ENCODE measurements at places on chromosomes 4 and X. TPM values are rescaled to one million over a fixed set of nuclear protein-coding genes. Genes with fewer than 3 reads are reported as not detected.

DNA sequence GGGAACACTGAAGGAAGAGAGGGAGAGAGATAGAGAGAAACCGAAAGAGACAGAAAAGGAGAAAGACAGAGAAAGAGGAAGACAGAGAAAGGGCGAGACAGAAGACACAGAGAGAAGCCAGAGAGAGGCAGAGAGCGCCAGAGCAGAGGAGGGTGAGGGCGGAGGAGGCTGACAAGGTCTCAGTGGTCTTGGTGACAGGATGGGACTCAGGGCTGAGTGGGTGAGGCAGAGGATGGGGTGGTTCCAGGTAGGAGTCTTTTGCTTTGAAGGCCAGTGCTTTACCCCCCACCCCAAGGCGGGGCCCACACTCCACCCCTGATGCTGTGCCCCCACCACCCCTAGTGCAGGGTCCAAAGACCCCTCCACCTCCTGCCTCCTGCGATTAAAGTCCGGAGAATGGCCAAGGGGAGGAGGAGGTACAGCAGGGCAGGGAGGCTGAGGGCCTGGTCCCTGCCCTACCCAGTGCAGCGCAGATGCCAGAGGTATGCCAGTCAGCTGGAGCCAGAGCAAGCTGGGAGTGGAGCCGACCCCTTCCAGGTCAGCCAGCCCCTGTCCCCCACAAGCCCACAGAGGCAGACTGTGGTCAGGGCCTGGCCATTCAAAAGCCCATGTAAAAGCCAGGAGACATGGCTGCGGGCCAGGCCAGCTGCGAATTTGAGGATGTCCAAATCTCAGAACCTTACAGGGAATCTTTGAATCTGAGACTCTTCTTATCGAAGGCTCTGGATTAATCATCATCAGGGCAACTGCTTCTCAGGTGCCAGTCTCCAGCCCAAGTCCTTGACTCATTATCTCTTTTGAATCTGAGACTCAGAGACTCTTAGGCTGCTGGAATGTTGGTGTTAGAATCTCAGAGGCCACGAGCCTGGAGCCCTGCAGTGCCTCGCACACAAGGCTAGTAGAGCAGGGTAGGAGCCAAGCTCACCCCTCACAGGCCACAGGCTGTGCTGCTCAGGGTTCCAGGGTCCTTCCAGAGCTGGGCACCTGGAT lies 758 bp downstream of the IQSEC2 start:
- peak; percentile 48 for DNase-seq

DNA sequence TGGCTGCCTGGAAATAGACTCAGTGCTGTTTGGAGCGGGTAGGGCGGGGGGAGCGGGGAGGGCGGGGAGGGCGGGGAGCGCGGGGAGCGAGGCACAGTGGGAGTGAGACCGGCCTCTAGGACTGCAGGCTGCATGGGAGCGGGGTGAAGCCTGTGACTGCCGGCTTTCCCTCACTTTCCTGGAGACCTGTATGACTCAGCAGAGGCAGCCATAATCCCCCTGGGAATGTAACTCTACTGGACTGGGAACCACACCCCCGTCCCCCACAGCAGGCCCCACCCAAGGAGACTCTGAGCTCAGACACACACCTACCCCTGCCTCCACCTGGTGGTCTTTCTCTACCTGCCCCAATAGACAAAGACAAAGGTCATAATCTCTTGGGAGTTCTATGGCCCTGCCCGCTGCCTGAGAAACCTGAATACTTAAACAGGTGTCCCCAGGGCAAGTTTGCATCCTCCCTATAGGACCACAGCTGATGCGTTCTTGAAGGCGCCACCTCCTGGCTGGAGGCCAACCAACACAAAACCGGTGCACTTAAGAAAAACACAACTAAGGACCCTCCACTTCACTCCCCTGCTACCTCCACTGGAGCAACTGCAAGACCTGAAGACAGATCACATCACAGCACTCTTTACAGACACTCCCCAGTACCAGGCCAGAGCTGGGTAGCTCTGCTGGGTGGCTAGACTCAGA lies 18.0 kb downstream of the HDAC8 start:
- DNase-seq: no peak

DRP2 gene
- 4.2 TPM for total RNA-seq

DNA sequence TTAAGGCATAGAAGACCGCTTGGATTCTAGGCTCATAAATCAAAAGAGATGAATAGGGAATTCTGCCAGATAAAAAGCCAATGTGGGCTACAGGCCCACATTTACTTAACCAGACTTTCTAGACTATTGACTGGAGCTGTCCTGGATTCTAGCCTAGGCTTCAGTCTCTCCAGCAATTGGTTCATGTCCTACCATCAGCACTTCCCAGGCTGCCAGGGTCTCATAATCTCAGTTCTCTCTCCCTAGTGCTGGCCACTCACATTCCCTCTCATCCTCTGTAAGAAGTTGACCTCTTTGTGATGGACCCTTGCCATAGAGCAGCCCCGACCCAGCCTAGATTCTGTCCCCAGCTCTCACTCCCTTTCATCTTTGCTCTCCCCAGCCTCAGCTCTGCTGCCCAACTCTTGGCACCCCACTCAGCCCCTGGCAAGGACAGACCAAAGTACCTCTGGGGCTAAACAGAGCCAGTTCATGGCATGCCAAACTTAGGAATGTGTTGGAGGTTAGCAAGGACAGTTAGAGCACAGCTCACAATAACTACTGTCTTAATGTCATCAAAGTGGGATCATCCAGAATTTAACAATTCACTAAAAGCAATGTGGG lies 396.2 kb downstream of the INPP4B start:
- peak; percentile 29 for DNase-seq

ARAP2 gene
- total RNA-seq: 10.4 TPM

USP38 gene
- 20.3 TPM for total RNA-seq

RBM46 gene
- total RNA-seq: not detected

- DNase-seq: no peak
Observed at GRCh38 chr4:74014332-74014731, 15.9 kb upstream of the CXCL5 start.

- no peak for DNase-seq
Observed at GRCh38 chr4:180993244-180993836, 1249.9 kb upstream of the TENM3 start.

AADAT gene
- 10.3 TPM for total RNA-seq

GRCh38 chr4:78213218-78213617 lies 156.1 kb downstream of the FRAS1 start:
- no peak for DNase-seq

GRCh38 chr4:185811509-185812364 lies at the start of gene SORBS2:
SORBS2 (minus strand) TSS chr4:185812194; CDS start chr4:185690571, 121,623 bp downstream.
- peak; percentile 78 for DNase-seq

DNA sequence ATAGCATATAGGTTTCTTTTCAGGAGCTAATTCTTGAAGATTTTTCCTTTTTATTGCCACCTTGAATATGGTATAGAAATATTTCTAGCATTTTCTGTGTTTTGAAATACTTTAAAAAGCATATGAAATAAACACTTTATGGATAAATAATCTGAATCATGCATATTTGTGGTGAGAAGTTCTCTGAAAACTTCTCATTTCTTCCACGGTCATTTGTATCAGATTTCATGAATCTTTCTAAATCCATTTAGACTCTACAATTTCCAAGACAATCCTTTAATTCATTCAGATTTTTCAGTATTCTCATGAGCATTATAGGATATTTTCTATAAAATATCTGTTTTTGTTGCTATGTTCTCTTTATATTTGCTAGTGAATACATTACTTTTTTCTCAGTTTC lies 16.2 kb upstream of the CA5B start:
- no peak for DNase-seq

MAGED1 gene
- total RNA-seq: 440 TPM

DNA sequence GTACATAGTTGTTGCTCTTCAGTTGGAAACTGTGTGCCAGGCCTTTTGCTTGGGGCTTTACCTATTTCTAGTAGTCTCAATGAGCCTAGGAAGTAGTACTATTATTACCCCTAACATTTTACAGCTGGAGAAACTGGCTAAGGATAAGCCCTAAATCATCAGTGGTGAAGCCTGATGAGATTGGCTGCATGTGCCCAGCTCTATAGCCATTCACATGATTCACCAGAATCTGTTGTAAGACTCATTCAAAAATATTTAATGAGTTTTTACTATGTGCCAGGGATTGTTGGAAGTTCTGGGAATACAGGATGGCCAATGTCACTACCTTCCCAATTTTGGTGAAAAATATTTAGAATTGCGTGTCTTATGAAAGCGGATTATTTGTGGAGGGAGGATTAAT lies 2.8 kb downstream of the KIT start:
- DNase-seq: no peak

DNA sequence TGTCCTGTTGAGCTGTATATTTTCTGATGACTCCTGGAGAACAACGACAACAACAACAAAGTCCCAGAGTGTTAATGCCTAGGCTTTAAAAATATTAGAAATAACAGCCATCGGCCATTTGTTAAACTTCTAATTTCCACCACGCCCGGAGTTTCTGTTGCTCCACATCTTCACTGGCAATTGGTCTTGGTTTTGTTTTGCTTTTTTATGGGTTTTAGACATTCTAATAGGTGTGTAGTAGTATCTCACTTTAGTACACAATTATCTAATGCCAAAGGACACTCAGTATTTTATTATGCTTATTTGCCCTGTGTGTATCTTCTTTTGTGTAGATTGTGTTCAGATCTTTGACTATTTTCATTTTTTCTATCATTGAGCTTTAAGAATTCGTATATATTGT lies 5.0 kb downstream of the MAGEA12 start:
- DNase-seq: no peak

- no peak for DNase-seq
Observed at GRCh38 chrX:74284391-74284952, 19.5 kb upstream of the ZCCHC13 start.

BEX2 gene
- total RNA-seq: 10.0 TPM

DNA sequence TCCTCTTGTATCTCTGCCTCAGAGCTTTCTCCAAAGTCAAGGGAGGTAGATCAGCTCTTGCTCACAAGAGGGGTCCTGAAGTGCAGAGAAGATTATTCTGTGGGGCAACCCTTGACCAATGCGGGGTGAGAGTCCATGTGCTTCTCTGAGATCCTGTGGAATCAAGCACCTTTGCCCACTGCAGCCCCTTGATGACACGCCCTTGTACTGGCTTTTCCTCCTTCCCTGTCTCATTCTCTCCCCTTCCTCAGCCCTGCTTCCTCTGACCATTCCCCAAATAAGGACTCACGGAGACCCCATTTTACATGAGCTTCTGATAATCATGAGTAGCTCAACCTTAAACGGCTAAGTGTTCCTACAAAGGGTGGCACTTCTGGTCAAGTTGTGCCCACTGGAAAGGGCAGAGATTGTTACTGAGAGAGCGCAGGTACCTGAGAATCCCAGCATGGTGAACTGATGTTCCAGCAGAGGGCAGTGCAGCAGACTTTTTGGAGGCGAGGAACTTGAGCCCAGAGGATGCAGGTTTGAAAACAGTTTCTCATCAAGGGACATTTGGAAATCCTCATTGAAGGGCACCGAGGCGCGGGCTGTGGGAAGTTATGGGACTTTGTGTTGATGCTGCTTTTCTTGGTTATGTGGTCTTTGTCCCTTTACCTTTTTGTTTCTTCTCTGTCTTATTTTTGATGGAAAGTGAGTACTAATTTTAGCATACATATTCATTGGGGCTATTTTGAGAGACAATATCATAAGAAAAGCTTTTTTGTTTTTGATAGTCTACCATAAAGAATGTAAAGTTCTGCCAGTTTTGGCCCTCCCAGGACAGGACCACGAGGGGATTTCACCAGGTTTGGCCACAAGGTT lies 201.3 kb downstream of the RBM46 start:
- DNase-seq: peak; percentile 16

PHEX gene
- 0.24 TPM for total RNA-seq

- no peak for DNase-seq
Observed at GRCh38 chrX:18543738-18544137, 118.3 kb downstream of the CDKL5 start.

DNA sequence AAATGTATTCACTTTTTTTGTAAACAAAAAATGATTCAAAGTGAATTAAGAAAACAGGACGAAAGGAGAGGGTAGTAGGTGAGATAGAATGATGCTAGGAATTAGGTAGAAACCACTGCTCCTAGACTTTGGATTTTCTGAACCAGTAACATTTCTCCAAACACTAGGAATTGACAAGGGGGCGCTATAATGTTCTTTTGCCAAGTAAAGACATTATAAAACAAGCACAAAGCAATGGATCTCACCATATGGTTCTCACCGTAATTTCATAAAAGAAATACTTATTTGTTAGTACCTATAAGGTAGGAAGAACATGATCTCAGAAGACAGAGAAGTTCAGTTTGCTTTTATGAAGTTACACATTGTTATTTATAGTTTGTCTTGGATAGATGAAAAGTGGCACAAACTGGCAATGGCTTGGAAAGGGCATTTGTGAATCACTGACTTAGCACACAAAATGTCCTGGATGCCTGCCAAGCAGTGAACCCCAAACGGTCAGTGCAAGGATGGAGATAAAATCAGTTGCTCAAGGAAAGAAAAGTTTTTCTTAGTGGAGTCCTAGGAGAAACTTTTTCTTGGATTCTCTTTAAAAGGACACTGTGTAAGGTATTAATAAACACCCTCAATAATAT lies 8.1 kb upstream of the TBC1D1 start:
- no peak for DNase-seq

GRCh38 chr4:137676357-137676998 lies 144.2 kb upstream of the PCDH18 start:
- no peak for DNase-seq

GRCh38 chrX:16797358-16797757 lies 11.1 kb downstream of the TXLNG start:
- peak; percentile 19 for DNase-seq

POU3F4 gene
- 0.31 TPM for total RNA-seq

DNA sequence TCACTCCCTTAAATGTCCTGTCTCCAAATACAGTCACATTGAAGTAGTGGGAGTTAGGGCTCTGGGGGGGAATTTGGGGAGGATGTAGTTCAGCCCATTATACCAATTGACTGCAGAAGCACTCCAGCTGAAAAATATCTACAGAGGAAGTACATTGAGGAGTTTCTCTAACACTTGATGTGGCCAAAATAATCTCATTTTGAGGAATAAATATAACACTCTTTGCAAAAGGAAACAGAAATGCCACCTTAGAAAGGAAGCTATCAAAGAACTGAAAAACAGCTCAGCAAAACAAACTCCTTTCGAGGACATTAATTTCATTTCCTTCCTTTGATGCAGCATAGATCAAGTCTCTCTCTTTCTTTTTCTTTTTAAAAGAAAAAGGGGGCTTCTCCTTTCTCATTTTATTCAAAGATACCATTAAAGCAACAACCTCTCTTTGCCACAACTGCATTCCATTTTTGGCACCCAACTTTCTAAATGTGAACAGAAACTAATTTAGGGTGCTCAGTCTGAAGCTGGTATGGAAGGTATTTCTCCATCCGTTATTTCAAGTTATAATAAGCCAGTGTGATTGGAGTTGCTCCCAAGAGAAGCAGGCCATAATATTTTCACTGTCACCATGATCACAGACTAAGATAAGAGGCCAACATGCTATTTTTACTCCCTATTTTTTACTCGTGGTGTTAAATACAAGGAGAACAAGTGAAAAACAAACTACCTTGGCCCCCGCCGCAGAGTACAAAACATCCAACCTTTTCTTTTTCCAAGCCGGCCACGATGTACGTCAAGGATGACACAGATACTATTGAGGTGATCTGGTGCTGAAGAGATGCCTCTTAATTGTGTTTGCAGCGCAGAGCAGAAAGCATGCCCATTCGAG lies 230.4 kb upstream of the GATB start:
- no peak for DNase-seq

CYLC1 gene
- total RNA-seq: not detected

CFAP99 gene
- not detected for total RNA-seq

- no peak for DNase-seq
Observed at GRCh38 chr4:76498550-76498949, 63.5 kb downstream of the SHROOM3 start.

Data from astrocyte (in vitro differentiated cells and primary cell).